ENCODE measurements at places on chromosomes 7 and 10.

DNA sequence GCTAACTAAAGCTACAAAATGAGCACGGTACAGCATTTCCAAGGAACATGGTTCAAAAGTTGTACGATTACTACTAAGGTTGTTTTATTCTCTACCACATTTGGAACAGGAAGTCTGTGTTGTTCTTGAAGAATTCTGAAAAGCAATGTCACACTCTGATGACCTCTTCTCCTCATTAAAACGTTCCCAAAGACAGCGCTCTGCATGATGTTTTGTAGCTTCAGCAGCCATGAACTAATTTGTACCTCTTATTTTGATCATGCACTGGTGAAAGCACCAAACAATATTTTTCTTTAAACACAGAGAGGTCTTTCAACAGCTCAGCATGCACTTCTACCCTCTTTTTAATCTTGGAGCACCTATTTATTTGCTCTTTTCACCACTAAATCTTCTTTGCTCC lies 75.0 kb upstream of the TES start:
- DNase-seq: no peak

DNA sequence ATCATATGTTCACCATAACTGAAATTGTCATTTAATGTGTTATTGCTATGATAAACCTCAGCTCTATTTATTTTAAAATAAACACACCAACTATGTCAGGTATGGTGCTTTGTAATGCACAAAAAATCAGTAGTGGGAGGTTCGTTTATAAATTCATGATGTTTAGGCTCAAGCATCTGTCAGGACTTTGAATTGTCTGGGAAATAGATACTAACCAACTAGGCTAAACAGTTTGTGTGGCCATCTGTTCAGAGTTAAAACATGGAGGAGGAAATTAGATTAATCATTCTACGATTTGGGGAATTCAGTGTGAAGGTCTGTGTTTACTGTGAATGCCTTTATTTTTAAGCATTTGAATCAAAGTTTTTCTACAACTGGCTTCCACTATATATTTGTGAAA lies 212.6 kb upstream of the FZD8 start:
- no peak for DNase-seq

DNA sequence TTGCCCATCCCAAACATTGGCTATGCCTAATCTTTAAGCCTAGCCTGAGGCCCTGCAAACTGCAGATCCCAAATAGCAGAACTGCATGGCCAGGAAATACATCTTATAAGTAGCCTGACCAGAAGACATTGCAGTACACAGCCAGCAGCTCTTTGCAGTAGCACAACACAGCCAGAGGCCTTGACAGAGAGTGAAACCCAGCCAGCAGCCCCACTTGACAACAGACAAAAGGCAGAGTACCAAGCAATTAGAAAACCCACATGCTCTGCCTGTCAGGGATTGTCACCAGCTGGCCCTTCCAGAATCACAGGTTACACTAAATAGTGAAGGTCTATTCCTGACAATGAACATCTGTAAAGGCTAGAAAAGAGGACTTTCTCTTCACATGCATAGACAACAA lies 242.8 kb upstream of the TMEM72 start:
- no peak for DNase-seq

- DNase-seq: no peak
Measured at GRCh38 chr7:25720427-25720826, 431.6 kb upstream of the NFE2L3 start.

GRCh38 chr7:92598310-92598981 lies 8.3 kb upstream of the FAM133B start:
- no peak for DNase-seq

DNA sequence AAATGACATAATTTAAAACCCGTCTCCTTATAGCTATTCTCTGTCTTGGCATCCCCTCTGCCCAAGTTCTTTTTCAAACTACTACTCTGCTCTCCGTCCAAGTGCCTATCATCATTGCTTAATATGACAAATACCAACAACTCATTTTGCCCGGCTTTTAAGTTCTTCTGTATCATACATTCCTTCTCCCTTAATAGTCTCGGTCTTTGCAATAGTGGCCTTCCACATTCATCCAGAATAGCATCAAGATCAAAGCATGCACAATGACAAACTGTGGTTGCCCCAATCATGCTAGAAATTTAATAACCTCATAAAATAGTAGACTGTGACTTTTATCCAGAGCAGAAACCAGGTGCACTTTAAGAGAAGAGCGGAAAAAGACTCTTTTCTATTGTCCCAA lies 198.9 kb downstream of the ETV1 start:
- no peak for DNase-seq

GRCh38 chr7:152076324-152076821 lies 50.9 kb downstream of the GALNT11 start:
- no peak for DNase-seq

- no peak for DNase-seq
Measured at GRCh38 chr10:33247221-33247922, 87.1 kb downstream of the NRP1 start.

GRCh38 chr10:13853854-13854253 lies 267.1 kb downstream of the PRPF18 start:
- DNase-seq: no peak

DNA sequence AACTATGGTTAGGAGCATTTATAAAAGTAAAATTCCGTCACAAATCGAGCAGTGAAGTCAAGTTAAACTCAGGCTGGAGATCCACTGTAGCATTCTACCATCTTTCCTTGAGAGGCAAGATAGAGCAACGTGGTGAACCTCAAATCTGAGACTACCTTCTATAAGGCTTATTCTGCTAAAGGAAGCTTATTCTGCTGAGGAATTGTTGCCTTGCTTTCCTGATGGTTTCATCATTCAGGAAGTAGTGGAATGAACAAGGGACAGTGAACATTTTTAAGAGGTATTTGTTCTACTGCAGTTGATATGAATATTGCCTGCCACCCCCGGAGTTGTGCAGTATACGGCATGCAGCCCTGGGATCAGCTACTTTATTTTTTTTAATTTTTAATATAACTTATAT lies 170.8 kb downstream of the VPS50 start:
- DNase-seq: no peak

GRCh38 chr7:132309102-132309805 lies 267.0 kb downstream of the PLXNA4 start:
- no peak for DNase-seq

DNA sequence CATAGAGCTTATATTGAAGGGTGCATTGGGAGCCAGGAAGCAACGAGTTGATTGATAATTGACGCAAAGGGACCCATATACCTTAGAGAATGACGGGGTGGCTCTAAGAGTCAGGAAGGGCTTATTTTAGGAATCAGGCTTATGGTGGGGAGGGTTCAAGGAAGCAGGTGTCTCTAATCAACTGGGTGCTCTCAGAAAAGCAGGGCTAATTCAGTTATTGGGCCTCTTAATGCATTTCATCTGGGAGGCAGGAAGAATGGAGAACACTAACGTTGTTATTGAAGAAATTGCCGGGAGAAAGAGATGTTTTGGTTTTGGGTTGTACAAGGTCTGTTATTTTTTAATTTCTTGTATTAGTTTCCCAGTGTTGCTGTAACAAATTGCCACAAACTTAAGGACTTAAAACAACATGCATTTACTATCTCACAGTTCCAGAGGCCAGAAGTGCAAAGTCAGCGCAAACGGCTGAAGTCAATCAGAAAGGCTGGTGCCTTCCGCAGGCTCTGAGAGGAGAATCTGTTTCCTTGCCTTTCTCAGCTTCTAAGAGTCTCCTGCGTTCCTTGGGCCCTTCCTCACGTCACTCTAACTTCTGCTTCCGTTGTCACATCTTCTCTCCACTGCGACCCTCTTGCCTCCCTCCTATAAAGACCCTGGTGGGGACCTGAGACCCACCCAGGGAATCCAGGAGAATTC lies 328.4 kb upstream of the C7orf33 start:
- no peak for DNase-seq

DNA sequence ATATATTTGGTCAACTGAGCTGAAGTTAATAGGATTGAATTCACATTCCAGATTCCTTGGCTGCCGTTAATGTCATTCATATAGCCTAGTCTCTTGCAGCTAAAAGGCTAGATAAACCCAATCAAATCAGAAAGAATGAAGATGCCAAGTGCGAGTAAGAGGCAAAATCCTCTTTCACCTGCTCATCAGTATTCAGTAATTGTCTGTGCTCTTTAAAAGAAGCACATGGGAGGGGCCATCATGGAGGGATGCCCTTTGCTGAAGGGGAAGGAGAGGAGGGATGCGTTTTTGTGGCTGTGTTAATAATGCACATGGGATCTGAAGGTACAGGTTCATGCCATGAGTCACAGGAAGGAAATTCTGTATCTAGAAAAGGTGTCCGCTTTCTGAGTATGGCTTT lies 232.2 kb downstream of the TMEM178B start:
- DNase-seq: no peak

DNA sequence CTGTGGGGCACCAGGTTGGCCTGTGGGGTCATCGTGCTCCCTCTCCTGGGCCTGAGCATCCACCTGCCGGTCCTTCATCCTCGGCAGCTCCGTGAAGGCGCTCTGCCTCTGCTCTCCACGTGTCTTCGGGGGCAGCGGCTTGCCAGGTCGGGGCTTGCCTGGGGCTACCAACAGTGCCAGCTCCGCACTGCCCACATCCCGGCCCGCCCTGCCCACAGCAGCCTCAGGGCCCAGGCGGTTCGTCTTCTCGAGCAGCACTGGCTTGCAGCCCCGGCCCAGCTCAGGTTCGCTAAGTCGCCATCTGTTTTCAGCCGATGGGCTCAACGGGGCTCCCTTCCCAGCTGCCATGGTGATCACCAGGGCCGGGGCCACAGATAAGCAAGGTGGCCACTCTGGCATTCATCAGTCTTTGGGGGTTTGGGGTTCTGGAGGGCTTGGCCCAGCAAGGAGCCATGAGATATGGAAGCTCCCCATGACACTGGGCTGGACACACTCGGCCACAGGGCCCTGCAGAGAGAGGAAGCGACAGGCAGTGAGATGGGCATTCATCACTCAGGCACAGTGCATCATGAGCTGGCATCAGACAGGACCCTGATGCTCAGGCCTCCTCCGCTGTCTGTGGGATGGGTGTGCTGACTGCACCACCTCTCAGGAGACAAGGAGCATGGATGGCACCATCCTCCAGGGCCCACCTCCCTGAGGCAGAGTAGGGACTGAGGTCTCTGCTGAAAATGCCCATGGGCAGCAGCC lies 15.5 kb downstream of the ZNF488 start:
- DNase-seq: no peak

GRCh38 chr7:11437994-11438393 lies 394.0 kb downstream of the THSD7A start:
- DNase-seq: no peak

DNA sequence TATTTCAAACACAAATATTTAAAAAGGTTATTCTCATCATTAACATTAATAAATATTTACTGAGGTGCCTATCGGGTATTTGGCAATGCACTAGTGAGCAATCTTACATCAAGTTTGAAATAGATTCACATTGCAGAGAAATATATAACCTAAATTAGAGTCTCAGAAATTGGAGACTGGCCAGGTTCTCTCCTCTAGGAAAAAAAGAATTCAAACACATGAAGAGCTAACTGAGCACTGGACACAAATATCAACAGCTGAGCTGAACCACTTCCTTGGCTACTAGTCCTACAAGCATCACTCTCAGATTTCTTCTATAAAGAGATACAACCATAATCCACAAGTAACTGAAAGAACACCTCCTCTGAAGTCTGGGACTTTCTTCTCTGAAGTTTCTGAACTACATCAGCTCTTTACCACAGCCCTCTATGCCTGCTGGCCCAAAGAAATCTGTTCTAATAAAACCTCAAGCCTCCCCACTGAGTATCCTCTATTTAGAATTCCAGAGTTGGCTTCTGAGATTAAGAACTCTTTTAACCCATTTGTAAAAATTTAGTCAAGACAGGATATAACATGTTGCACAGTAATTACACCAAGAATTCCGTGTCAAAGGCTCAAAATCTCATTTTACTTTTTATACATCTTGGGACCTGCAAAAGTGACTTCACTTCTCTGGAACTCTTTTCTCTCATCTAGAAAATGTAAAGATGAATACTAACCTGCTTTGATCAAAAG lies 45.2 kb downstream of the MTERF1 start:
- no peak for DNase-seq

DNA sequence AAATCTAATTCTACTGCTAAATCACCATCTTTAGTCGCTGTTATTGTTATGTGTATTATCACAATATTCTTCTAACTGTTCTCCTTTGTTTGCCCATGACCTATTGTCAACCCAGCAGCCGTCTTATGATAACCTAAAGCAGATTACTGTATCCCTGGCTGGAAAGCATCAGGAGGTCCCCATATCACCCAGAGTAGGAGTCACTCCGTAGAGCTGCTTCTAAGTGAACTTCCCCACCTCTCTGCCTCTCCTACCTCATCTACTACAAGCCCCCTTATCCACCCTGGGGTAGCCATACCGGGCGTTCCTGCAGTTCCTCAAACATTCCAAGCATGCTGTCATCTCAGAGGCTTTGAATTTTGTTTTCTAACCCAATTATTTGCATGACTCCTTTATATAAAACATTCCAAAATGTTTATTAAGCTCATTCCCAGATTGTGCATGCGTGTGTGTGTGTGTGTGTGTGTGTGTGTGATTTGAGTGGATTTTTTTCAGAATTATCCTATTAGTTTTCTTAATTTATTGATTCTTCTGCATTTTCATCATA lies 39.7 kb downstream of the POU6F2 start:
- DNase-seq: no peak

GRCh38 chr10:110398419-110399105 lies 93.8 kb upstream of the SMNDC1 start:
- no peak for DNase-seq

DNA sequence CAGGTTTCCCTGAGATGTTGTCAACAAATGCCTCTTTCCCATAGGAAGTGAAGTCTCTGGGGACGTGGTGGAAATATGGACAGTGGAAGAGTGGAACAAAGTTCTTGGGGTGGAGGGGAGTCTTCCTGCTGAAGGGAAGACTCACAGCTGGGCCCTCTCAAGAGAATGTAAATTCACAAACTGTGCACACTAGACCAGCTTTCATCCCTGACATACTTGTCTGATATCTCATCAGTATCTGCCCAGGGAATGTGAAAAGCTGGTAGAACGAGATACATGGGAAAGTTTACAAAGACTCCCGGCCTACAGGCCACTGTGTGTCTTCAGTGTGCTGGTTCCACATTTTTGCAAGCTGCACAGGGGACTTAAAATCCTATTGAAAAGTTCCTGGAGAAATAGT lies 16.7 kb upstream of the CCDC3 start:
- DNase-seq: no peak

GRCh38 chr7:140646931-140647647 lies 6.5 kb upstream of the DENND2A start:
- DNase-seq: peak; percentile 35

DNA sequence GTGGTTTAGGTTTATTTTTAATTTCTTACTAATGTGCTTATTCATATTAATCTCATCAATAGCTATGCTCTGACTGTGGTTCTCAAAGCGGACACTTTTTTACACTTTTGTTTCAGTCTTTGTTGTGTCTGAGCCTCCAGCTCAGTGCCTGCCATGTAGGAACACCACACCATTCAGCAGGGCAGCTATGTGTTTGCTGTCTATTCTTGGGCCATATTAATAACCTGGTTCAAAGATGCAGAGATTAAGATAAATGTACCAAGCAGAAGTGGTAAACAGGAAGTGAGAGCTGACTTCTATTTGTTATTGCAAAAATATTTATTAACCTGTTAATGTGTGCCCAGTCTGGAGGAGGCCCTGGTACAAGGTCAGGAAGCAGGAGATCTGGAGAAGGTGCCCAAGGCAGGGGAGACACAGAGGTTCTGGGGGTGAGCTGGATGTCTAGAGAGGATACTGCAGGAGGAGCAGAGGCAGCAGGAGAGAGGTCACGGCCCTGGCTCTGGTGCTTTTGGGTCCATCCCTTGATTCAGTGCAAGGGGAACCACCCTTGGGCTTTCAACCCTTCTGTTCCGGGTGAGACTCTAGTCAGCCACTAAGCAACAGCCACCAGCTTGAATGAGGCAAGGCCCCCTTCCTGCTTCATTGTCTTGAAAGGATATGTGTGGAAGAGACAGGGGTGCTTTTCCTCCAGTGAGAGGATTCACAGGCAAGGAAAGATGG lies 1.9 kb downstream of the TBXAS1 start:
- no peak for DNase-seq
